Small intestine (tissue), 16 donors: ENCODE measurements at places on chromosomes 6 and 20.
A peak's percentile ranks its signal among the peaks of the same experiment; 100 is the strongest.

DNA sequence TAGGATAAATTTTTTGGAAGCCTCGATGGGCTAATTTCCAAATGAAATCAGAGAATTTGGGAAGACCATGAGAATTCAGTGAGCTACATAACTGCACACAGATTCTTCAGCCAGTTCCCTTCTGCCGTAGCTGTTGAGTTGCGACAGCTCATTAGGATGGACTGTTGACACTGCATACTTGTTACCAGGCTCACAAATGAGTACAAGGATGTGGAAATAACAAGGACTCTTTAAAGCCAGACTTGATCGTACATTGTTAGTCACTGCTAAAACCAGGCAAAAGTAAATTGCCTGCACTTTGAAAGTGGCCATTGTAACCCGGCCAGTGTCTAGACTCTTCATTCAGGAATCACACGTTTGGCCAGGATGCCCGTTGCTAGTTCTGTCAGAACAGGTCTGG lies 37.0 kb downstream of the NDUFAF5 start:
- no peaks in the 10 kb centered on the region for H3K27me3 ChIP-seq
- H3K4me1 ChIP-seq, result no peaks in the 10 kb centered on the region
- DNase-seq, result no peak
- no peak overlapping the region for H3K27ac ChIP-seq
- no peak overlapping the region for H3K4me3 ChIP-seq

DNA sequence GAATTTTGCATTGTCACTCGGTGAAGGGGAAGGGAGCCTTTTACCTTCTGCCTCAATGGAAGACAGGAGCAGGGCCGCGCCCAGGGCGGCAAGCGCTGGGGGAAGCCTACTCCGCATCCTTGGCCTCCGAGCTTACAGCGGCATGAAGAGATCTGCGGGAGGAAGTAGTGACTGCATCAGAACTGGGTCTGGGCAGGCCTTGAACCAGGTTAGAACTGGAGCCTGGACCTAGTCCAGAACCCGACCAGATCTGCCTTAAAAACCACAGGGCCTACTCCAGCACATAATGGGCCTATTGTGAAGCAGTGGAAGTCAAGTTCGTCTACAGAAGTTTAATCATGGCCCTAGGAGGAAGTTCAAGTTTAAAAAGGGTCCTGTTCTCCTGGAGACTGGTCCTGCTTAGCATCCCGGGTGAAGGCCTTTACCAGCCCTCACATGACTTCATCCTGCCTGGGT lies 3.1 kb downstream of the COL12A1 start:
- H3K27me3 ChIP-seq, result peaks cover 57% of the 10 kb centered on the region
- DNase-seq, result peak; percentile 6
- H3K27ac ChIP-seq, result peak overlapping the region; percentile 12
- H3K4me3 ChIP-seq, result peak overlapping the region; percentile 18
- H3K36me3 ChIP-seq, result no peaks in the 10 kb centered on the region
- H3K4me1 ChIP-seq, result peaks cover 28% of the 10 kb centered on the region

- no peaks in the 10 kb centered on the region for H3K4me1 ChIP-seq
- DNase-seq, result peak; percentile 61
- H3K36me3 ChIP-seq, result peaks cover 60% of the 10 kb centered on the region
Measured at GRCh38 chr6:158040051-158040803, 58.6 kb downstream of the SYNJ2 start.

DNA sequence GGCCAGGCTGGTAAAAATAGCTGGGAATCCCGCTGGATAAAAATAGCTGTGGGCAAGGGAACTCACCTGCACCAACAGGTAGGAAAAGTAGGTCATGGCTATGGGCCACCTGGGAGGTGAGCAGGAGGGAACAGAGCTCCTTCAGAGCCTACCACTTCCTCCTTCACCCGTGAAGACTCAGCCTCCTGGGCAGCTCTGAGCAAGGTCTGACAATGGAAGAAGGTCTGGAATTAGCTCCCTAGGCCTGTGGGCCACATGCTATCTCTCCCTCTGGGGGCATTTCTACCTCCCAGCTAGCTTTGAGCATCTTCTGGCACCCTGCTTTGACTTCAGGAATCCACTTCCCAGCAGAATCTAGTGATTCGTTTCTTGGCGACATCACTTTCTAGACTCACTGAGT lies 153.9 kb downstream of the MRPL14 start:
- H3K36me3 ChIP-seq, result no peaks in the 10 kb centered on the region
- no peak overlapping the region for H3K27ac ChIP-seq
- no peaks in the 10 kb centered on the region for H3K27me3 ChIP-seq
- H3K4me1 ChIP-seq, result peaks cover 3% of the 10 kb centered on the region
- DNase-seq, result no peak

GRCh38 chr6:116447052-116447451 lies 14.1 kb upstream of the CALHM6 start:
- DNase-seq, result no peak
- H3K27ac ChIP-seq, result no peak overlapping the region
- no peaks in the 10 kb centered on the region for H3K27me3 ChIP-seq
- H3K36me3 ChIP-seq, result no peaks in the 10 kb centered on the region
- no peak overlapping the region for H3K4me3 ChIP-seq
- H3K4me1 ChIP-seq, result no peaks in the 10 kb centered on the region

DNA sequence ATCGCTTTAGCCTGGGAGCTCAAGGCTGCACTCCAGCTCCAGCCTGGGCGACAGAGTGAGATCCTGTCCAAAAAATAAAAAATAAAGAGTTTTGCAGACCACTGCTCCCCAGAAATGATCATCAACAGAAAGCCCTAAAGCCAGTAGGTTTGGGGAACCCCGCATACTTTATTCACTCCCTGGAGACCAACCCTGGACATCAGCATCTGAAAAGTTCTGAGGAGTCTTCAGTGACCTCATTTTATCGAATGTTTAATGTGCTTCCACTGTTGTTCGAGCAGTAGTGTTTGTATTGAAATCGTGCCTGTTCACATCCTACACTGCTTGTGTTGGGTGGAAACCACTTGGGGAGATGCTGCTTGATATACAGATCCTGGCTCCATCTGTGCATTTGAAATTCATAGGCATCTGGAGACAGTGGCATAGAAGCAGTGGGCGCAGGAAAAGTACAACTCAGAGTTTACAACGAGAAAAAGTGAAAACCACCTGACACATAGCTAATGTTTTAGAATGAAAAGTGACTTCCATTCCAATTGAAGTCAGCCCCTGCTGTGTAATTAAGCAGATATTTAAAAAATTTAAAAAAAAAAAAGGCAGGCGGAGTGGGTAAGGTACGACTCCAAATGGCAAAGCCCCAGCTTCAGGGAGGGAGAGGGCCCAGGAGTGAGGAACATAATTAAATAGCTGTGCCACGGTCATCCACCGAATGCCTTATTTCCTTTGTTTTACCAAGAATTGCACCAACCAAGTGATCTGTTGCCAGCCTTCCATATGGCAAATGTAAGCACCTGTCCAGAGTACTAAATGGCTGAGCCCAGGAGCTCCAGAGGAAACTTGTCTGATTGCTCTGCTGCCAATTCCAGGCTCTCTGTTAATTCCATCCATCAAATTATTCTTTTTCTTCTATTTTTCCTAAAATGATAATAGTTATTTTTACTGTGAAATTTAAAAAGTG lies 100.4 kb upstream of the NAA20 start:
- no peak for DNase-seq
- H3K36me3 ChIP-seq, result peaks cover 26% of the 10 kb centered on the region
- peaks cover 8% of the 10 kb centered on the region for H3K4me1 ChIP-seq
- H3K27me3 ChIP-seq, result no peaks in the 10 kb centered on the region
- H3K4me3 ChIP-seq, result no peak overlapping the region
- no peak overlapping the region for H3K27ac ChIP-seq

DNA sequence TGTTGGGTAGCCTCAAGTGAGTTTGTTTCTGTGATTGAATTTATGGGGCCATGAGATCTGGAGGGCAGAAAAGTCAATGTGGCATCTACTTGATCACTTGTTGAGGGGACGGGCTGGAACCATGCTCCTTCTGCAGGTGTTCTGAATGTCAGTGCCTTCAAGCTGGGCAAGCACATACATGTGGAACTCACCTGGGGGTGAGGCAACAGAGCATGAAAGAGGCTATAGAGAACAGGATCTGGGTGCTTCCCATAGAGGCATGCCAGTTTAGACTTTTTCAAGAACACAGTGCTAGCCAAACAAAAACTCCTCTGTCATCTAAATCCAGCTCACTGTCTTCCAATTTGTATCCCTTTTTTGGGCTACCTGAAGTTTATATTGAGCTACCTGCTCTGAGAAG lies 77.8 kb upstream of the SLC35B3 start:
- no peaks in the 10 kb centered on the region for H3K27me3 ChIP-seq
- DNase-seq, result no peak
- H3K27ac ChIP-seq, result no peak overlapping the region

GRCh38 chr20:2545594-2545993 lies 9.2 kb downstream of the TMC2 start:
- no peaks in the 10 kb centered on the region for H3K27me3 ChIP-seq
- H3K4me3 ChIP-seq, result no peak overlapping the region
- H3K36me3 ChIP-seq, result no peaks in the 10 kb centered on the region
- DNase-seq, result no peak
- no peak overlapping the region for H3K27ac ChIP-seq

DNA sequence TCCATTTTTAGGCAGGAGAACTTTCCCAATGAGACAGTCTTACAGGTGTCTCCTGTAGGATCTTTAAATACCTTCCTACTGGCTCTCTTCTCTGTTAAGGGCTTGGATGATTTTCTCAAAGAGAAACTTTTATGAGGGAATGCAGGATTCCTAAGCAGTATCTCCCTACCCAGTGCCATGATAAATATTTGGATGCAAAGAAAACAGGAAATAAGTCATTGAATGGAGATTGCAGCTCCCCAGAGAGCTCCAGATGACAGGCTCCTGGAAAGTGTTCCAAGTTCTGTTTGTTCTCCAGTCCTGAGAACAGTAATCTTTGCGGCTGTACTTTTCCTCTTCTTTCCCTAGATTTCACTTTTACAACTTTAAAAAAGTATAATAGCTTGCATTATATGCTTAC lies 2.4 kb upstream of the SCGN start:
- H3K27ac ChIP-seq, result no peak overlapping the region
- no peaks in the 10 kb centered on the region for H3K27me3 ChIP-seq
- H3K36me3 ChIP-seq, result no peaks in the 10 kb centered on the region
- H3K4me3 ChIP-seq, result no peak overlapping the region
- no peak for DNase-seq

- H3K27me3 ChIP-seq, result no peaks in the 10 kb centered on the region
- H3K27ac ChIP-seq, result no peak overlapping the region
- no peak for DNase-seq
- no peak overlapping the region for H3K4me3 ChIP-seq
- peaks cover 4% of the 10 kb centered on the region for H3K4me1 ChIP-seq
Measured at GRCh38 chr6:166996406-166996805, 2.8 kb upstream of the CEP43 start.

DNA sequence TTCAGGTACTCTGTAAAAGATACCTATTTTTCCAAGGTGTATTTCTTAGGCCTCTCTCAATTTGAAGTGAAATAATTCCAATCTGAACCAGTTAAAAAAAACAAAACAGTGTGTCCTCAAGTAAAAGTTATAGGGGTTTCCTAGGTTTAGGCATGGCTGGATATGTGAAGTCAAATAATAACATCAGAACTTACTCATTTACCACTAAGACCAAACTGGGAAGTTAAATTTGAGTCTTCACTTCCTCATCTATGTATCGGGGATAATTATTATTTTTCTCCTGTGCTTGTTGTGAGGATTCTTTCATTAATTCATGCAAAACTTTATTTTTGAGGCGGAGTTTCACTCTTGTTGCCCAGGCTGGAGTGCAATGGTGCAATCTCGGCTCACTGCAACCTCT lies 86.2 kb upstream of the PTPRK start:
- no peaks in the 10 kb centered on the region for H3K27me3 ChIP-seq
- H3K27ac ChIP-seq, result no peak overlapping the region
- no peak for DNase-seq
- H3K4me1 ChIP-seq, result no peaks in the 10 kb centered on the region

GRCh38 chr20:6103301-6103700 lies 19.5 kb downstream of the FERMT1 start:
- no peaks in the 10 kb centered on the region for H3K27me3 ChIP-seq
- H3K27ac ChIP-seq, result peak overlapping the region; percentile 10
- H3K4me3 ChIP-seq, result no peak overlapping the region
- H3K36me3 ChIP-seq, result peaks cover 30% of the 10 kb centered on the region
- peaks cover 2% of the 10 kb centered on the region for H3K4me1 ChIP-seq

DNA sequence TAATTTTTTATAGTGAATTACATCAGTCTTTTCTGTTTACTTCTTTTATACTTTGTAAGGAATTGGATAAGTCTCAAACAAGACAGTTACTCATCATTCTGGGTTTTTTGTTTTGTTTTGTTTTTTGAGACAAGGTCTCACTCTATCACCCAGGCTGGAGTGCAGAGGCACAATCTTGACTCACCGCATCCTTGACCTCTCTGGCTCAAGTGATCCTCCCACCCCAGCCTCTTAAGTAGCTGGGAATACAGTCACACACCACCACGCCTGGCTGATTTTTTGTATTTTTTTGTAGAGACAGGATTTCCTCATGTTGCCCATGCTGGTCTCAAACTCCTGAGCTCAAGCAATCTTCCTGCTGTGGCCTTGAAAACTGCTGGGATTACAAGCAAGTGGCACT lies 524.3 kb downstream of the EYS start:
- no peak overlapping the region for H3K27ac ChIP-seq
- H3K27me3 ChIP-seq, result no peaks in the 10 kb centered on the region
- no peak overlapping the region for H3K4me3 ChIP-seq
- H3K36me3 ChIP-seq, result no peaks in the 10 kb centered on the region
- H3K4me1 ChIP-seq, result no peaks in the 10 kb centered on the region

DNA sequence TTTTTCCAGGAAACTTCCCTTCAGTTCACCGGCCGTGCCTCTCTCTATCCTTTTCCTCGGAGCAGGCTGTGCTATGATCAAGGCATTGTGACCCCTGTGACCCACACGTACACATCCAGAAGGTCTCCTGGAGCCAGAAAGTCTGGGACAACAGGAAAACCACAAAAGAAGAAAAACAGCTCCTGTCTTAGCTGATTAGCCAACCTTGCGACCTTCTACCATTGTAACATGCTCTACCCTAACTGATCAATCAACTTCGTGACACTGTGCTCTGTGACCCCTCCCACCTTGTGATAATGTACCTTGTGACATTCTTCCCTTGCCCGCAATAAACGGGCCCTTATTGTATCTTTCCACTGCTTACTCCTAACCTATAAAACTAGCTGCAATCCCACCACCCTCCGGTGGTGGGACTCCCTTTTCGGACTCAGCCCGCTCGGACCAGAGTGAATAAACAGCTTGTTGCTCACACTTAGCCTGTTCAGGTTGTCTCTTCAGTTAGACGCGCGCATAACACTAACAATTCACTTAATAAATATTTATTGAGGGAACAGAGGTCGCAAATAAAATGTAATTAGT lies 24.2 kb downstream of the ZNF311 start:
- peak overlapping the region; percentile 72 for H3K27ac ChIP-seq
- H3K36me3 ChIP-seq, result no peaks in the 10 kb centered on the region
- DNase-seq, result peak; percentile 87
- peak overlapping the region; percentile 53 for H3K4me3 ChIP-seq
- no peaks in the 10 kb centered on the region for H3K27me3 ChIP-seq
- H3K4me1 ChIP-seq, result no peaks in the 10 kb centered on the region

- no peaks in the 10 kb centered on the region for H3K36me3 ChIP-seq
- no peak overlapping the region for H3K27ac ChIP-seq
- H3K4me3 ChIP-seq, result no peak overlapping the region
- no peaks in the 10 kb centered on the region for H3K27me3 ChIP-seq
Measured at GRCh38 chr6:24194978-24195700, 69.1 kb downstream of the NRSN1 start.
